ENCODE measurements at places on chromosomes 4 and X.

DNA sequence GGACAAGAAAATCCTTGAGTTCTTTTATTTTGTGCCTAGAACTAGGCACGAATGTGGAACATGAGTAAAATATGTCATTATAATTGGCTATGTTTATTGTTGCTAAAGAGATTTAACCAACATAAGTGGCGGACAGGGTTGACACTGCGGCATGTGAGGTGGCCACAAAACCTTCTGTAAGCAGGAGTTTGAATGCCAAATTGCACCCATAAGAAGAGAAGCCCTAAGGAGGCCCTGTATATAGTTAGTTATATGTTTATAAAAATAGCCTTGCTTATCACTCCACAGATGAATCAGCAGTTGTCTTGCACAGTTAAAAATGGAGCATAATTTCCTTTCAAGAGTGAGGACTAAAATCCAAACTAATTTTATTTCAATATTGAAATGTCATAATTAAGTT lies 336.1 kb downstream of the GBA3 start:
- DNase-seq: no peak

DNA sequence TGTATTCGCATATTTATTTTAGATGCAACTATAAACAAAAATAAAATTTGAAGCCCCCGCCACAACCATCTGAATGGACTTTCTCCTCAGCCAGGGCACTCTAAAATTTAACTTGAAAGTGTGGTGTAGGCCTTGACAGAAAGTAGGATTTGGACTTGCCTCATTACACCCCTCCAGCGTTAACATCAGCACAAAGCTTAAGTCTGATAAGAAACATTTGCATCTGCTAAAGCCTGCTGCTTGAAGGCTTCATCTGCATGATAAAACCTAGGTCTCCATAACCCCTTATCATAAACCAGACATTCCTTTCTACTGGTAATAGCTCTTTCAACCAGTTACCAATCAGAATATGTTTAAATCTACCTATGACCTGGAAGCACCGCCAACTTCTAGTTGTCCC lies 1046.5 kb downstream of the FAT4 start:
- DNase-seq: no peak

DNA sequence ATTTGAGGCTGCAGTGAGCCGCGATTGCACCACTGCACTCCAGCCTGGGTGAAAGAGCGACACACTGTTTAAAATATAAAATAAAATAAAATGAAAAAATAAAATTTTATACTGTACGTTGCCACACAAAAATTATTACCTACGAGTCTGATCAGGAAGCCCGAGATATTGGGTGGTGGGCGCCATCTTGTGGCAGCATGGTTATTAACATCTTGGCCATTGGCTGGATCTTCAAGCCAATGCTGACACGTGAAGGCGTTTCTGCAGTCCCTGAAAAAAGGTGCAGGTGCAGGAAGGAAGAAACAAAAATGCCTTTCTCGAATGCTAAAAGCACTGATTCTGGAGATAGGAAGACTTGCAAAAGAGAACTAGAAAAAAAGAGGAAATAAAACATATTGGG lies 4.9 kb upstream of the TLR8 start:
- DNase-seq: no peak

DNA sequence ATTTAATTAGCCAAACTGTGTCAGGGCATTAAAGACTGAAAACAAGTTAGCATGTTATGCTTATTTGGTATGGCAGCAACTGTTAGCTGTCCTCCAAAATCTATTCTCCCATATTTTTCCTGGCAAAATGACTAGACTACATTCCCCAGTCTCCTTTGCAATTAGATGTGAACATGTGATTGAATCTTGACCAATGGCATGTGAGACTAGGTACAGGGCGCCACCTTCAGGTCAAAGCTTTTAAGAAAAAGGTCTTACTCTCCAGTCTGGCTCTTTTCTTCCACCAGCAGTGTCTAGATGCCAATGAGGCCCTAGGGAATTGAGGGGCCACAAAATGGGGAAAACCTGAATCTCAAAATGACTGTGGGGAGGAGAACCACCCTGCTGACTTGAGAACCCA lies 408.2 kb downstream of the SMARCA1 start:
- peak; percentile 38 for DNase-seq

- DNase-seq: no peak
Observed at GRCh38 chr4:86924811-86925210, 10.0 kb upstream of the AFF1 start.

- DNase-seq: no peak
Observed at GRCh38 chr4:81352446-81352835, 119.3 kb downstream of the RASGEF1B start.

GRCh38 chrX:17829566-17829965 lies 31.5 kb downstream of the RAI2 start:
- DNase-seq: no peak

DNA sequence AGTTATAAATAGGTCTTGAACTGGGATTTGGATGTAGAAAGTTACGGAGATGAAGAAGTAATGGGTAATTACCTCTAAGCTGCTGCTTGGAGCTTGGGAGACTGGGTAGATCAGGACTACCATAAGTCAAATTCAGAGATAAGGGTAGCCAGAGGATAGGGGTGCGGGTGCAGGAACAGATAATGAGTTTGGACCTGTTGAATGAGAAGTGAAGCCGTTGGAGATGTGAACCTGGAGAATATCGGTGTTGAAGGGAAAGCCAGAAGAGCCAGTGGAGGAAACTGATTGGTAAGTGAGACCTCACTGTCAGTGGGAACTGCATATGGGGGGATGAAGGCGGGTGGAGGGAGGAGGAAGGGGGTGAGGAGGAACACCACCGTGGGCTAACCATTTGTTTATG lies 618 bp upstream of the FOXO4 start:
- no peak for DNase-seq

DNA sequence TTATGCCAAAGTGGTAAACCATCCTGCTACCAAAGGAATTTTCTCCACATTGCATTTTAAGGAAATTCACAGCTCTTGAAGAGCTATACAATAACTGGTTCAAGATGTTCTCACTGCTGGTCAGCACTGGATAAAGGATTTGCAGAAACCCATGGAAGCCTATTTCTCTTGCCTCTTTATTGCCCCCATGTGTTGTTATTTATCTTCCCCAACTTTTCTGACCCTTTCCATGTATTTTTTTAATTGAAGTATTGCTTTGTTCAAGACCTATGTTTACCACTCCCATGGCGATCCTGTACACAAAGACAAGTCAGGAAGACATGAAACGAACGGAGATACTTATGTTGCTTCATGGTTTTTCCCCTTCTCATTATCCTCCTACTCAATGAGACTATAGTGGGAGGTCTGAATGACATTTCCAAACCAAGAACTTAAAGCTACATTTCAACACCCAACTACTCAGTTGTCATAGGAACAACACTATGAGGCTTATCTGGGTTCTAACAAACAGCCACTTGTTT lies 566.4 kb upstream of the DIPK2B start:
- no peak for DNase-seq

DNA sequence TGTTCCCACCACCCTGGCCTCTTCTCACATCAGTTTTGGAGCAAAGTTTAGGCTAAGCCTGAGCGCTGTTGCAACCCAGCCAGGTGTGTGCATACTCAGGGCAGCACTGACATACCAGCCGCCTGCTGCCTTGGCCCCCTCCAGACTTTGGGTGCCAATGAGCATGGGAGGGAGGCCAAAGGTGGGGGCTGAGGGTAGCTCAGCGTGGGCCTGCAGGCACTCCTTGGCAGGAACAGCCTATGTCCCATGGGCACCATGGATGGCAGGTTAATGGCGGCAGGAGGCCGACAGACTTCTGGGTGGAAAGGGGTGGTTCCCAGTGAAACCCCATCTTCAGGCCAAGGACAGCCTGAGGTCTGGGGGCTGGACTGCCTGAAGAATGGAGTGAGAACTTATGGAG lies 462.2 kb downstream of the ADGRL3 start:
- DNase-seq: no peak

DNA sequence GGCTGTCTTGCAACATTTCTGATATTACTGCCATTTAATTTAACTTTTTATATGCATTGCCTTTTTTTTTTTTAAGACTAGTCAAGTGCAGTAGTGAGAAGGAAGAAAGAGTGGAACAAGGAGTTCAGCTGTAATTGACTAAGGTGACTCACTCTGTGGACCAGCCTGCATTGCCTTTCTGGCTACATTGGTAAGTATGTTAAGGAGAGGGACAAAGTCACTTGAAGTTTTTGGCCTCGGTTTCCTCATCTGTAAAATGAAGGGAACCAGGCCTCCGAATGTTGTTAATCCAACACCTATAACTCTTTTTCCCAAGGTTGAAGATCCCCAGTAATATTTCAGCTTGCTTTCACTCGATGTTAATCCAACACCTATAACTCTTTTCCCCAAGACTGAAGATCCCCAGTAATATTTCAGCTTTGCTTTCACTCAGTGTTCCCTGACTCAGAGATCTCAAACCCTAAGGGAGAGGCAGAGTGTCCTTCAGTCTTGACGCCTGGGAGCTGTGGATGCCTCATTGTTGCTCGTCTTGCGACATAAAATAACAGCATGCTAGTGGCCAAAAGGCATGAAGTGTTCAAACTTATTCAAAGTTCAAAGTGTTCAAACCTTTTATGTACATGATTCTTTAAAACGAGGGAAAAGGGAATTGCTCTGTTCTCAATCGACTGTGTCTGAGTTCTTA lies 102.0 kb downstream of the SORBS2 start:
- DNase-seq: no peak

Measured in NCI-H524 treated with DMSO at 0.1 percent for 48 hours (cell line).